ENCODE measurements at places on chromosomes 4 and X.

- DNase-seq = no peak
Observed at GRCh38 chrX:10142041-10142599, 14.7 kb upstream of the CLCN4 start.

GRCh38 chr4:148044912-148045352, 313.0 kb downstream of the ARHGAP10 start:
- DNase-seq = no peak

DNA sequence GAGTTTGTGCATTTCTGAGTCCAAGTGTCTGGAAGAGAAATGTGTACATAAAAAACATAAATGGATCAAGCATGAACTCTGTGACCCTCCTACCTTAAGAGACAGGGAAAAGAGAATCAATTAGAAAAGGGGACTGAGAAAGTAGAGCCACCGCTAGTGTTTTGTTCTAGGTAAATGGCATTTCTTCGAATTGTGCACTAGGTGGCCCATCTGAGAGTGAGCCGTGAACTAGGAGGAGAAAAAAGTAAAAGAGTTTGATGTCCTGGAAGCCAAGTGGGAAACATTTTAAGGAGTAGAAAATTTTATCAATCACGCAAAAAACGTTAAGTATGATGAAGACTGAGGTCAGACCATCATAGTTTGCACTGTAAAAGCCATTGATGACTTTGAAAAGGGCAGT, 55.1 kb downstream of the NAF1 start:
- DNase-seq = peak; percentile 18

- no peak for DNase-seq
Observed at GRCh38 chr4:152605031-152605430, 69.1 kb upstream of the FBXW7 start.

DNA sequence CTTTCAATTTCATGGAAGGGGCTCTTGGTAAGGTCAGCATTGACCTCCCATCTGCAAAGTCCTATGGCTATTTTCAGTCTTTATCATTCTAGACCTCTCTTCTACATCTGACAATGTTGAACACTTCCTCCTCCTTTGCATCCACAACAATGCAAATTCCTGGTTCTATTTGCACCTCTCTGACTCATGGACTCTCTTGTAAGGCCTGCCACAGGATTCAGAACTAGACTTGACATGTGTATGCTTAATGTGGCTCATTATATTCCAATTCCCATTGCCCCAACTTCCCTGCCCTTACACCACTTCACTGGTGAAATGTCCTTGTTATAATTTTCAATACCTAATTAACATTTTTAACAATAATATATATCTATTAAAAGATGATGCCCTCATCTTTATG, 314.3 kb upstream of the FGF13 start:
- DNase-seq = no peak

DNA sequence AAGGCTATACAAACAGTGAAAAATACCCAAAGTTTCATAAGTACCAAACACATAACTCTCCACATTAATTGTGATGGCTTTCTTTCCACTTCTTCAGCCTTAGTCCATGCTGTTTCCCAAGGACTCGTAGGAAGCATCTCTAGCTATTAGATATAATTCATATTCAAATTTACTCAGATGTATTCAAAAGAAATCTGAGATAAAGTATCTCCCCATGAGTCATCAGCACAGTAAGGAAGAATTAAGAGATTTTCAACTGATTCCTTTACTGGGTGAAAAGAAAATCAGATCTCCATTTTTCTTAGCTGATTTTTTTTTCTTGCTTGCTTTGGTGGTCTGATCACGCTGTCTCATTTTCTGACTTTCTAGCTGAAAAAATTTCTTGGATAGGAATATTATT, 71.7 kb downstream of the MID1 start:
- DNase-seq = no peak

DNA sequence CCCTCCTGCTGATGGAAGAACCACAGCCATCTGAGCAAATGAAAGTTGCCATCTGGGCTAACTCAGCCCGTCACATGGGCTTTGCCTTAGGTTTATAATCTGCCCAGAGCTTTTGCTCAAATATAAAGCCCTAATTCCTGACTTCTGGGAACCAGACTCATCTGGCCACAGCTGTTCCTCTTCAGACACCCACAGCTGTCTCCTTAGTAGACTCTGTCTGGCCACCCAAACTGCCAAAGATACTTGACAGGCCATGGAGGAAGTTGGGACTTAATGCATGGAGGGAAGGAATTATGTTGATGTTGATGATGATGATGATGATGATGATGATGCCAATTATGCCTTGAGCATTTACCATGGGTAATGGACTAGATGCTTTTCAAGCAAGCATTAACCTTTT, 8.0 kb downstream of the LGI2 start:
- DNase-seq = no peak

GRCh38 chr4:10773656-10774055, 89.1 kb upstream of the CLNK start:
- no peak for DNase-seq

GRCh38 chr4:13887010-13887409, 259.5 kb upstream of the BOD1L1 start:
- no peak for DNase-seq

DNA sequence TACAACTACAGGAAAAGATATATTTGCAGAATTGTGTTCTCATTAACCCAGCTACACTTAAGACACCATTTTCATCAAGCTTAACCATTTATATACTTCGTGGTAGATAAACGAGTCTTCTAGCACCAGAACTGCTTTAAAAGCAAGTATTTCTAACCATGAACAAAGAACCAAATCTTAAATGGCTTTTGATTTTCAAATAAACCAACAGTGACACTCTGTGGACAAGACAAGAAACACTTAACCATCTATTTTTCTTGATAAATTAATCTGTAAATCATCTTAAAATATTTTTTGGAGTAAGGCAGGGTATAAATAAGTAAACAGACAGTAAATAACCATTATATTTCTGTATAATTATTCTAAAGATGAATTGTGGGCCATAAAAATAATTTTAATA, 10.2 kb downstream of the BEND2 start:
- peak; percentile 23 for DNase-seq

DNA sequence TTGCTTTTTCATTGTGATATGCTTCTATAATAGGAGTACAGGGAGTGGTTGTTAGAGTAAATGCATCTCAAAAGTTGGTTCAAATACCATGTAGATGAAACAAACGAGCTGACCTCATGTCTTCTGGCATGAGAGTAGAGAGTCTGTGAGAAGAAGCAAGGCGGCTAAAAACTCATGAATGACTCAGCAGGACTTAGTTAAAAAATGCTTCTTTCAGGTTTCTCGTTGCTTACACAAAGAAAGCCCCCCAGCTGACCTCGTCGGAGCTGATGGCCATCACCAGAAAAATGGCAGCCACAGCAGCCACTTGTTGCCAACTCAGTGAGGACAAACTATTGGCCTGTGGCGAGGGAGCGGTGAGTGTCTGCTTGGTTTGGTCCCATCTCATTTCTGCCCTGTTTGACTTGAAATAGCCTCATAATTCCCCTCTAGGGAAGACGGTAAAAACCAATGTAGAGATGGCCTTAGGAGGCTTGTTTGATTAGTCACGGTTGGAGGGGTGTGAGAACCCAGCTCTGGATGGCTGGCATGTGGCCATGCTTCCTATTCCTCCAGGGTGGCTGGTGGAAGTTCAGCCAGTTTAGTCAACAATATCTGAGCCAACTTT, 14.5 kb downstream of the AFP start:
- DNase-seq = peak; percentile 90

DNA sequence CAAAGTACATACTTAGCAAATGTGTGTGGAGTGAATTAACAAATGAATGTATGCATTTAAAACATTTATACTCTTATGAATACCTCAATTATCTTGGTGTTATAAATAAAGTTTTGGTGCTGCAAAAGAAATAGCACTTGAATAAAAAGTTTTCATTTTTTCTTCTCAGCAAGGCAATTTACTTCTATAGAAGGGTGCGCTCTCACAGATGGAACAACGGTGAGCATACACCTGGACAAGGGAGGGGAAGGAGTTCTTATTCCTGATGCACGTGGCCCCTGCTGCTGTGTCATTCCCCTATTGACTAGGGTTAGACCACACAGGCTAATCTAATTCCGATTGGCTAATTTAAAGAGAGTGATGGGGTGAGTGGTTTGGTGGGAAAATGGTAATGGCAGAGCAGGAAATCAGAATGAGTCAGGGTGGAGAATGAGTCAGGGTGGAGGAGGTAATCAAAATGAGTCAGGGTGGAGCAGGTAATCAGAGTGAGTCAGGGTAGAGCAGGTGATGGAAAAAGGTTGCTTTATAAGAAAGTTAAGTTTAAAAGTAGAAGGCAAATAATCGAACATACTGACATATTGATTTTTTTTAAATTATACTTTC, 28.2 kb upstream of the PGK1 start:
- no peak for DNase-seq

- peak; percentile 10 for DNase-seq
Observed at GRCh38 chrX:131854581-131854980, 168.5 kb upstream of the STK26 start.

DNA sequence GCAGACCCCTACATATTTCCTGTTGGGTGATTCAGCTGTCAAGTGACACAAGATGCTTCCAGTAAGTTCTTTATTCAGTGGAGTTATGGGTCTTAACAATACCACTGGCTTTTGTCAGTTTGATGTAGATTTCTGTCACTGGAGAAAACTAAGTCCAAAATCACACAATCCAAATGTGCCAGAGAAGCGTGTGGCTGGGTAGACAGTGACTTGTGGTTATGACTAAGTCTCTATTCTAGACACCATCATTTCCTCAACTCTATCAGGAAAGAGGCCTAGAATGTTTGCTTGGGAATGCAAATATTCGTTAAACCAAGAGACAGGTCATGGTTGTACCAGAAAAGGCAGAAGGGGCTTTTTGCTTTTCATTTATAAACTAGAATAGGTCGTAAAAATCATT, 54.4 kb upstream of the HS3ST1 start:
- peak; percentile 24 for DNase-seq

Data from astrocyte of the hippocampus (primary cell).